ENCODE measurements at places on chromosomes 1 and 21.

- peak; percentile 32 for DNase-seq
Observed at GRCh38 chr1:209168204-209168603, 415.3 kb upstream of the CAMK1G start.

DNA sequence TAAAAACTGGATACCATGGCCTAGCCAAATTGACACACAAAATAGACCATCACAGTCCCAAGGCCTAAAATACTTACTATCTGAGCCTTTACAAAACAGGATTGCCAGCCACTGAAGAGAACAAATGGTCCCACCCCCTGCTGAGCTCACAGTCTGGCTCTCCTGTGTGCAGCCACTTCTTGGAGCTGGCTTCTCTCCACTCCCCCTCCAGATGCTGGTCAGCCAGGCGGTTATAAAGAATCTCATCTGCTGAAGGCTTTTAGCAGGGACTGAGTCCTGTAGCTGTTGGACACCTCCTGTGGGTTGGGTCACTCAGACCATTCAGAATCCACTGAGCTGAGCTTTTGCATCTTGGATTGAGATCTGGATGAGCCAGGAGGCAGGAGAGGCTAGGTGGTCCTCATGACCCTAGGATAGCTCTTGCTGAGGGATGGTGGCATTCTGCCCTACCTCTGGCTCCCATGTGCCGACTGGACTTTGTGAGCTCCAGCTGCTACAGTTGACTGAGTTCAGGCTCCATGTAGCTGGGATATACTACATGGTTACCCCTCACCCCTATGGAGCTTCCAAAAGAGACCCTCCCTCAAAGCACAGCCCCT, 16.1 kb downstream of the OXCT2 start:
- no peak for DNase-seq

- no peak for DNase-seq
Observed at GRCh38 chr1:3364983-3365382, 89.5 kb upstream of the ARHGEF16 start.

GRCh38 chr1:24737368-24738117, 7.7 kb upstream of the CLIC4 start:
- no peak for DNase-seq

GRCh38 chr1:92864131-92864530, 32.3 kb downstream of the RPL5 start:
- DNase-seq: no peak

GRCh38 chr1:111190931-111191451, 9.5 kb downstream of the DENND2D start:
- DNase-seq: no peak

DNA sequence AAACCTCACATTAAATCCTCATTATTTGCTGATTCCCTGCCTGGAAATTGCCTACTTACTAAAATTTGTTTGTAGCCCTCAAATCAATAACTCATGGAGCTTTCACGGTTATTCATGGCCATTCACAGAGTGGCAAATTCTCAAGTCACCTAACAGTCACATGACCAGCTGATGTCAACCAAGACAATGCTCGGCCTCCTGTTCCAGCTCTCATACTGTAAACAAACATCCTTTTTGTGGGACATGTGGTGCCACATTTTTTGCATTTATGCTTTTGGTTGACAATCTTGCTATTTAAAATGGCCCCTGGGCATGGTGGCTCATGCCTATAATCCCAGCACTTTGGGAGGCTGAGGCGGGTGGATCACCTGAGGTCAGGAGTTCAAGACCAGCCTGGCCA, 271.5 kb upstream of the GREM2 start:
- DNase-seq: no peak

- peak; percentile 51 for DNase-seq
Observed at GRCh38 chr1:3775490-3776230, 3.1 kb downstream of the SMIM1 start.

DNA sequence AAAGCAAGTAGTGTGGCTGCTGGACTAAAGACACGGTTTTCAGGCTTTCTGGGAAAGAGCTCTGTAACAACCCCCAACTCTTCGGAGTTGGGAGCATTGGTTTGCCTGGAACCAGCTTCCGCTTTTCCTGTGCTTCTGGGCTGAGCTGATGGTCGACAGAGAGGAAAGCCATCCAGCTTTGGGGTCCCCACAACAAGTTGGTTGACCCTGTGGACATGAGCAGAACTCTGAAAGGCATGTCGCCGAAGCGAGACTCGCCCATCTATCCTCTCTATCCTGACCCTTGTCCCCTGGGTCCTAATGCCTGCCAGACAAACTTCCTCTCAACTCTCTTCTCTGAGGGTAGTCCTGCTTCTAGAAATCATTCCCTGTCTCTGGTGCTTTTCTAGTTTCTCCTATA, 31.9 kb upstream of the FCGR2A start:
- no peak for DNase-seq

- DNase-seq: peak; percentile 40
Observed at GRCh38 chr1:51570063-51570710, 46.7 kb upstream of the OSBPL9 start.

- DNase-seq: no peak
Observed at GRCh38 chr1:79373481-79374125, 367.1 kb upstream of the ADGRL4 start.

DNA sequence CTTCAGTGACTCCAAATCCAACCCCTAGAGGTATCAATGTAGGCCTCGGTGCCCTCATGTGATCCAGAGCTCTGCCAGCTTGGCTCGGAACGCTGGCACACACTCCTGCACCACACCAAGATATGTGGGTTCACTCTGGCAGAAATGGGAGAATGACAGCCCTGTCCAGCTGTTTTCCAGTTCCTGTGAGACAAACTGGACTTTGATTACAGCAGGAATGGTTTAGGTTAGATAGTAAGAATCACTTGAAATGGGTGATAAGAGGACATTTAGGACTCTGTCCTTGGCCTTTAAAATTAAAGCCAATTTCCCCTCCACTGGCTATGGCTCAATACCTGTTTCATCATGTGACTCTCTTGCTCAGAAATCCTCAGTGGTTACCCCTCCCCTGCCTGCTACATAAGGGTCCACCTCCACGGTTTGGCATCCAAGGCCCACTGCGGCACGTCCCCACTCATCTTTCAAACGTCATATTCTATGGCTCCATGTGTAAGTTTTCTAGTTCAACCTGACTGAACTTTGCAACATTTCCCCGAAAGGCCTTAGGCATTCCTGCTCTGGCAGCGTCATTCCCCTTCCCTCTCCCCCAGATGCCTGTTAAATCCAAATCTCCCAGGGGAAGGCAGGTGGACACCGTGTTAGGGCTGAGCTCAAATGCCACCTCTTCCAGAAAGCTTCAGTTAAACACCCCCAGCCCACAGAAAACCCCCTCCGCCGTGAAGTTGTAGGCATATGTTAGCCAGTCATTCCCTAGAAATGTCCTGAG, 44.7 kb downstream of the PLEKHA6 start:
- DNase-seq: no peak

DNA sequence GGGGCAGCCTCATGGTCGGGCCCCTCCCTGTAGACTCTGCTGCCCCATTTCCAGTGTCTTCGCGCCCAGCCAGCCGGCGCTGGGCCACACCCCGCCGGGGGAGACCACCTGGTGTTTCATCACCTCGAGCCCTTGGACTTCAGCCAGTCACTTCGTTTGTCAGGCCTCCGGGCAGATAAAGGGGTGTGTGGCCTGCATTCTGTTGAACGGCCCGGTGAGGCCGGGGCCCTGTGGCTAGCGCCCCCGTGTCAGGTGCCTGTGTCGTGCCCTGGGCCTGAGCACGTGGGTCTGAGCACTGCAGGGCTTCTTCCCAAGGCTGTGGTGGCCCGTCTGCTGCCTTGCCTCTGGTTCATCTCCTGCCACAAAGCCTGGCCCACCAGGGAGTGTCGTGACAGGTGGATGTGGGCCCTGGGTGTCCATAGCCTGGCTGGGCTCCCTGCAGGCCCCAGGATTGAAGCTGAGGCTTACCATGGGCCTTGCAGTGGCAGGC, 65.2 kb upstream of the DIP2A start:
- DNase-seq: no peak

DNA sequence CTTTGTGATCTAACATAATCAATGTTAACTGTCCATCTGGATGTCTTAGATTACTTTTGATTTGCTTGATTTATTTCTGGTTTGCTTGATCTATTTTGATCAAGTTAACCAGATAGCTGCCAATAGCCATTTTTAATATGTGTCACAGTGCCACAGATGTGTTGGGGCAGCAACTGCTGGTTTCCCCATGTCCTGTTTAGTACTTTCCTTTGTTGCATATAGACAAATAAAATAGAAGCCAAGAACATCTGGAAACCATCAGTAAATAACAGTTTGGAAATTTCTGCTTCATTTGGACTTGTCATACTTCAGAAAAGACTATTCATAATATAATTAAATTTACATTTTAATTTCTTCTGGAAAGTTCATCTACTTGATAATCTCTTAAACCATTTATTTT, 145.6 kb upstream of the C21orf91 start:
- no peak for DNase-seq

DNA sequence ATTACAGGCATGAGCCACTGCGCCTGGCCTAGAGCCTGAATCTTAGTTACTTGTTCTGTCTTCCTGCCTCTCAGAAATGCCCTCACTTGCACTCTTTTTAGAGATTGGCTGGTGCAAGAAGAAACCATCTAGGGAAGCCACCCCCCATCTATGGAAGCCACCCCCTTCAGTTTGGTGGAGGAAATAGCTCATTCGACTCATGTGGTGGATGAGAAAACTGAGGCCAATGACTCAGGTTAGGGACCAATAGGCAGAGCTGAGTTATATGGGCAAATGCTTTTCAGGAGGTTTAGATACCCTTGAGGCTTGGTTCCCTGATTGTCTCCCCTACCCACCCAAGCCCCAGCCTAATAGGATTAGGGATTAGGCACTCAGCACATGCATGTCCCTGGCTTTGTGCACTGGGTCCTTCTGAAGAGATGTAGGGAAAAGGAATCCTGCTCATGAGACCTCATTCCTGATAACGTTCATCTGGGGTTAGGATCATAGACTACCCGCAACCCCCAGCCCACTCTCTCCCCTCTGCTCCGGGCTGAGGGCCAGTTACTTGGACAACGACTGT, 77.1 kb downstream of the PAX7 start:
- DNase-seq: no peak

DNA sequence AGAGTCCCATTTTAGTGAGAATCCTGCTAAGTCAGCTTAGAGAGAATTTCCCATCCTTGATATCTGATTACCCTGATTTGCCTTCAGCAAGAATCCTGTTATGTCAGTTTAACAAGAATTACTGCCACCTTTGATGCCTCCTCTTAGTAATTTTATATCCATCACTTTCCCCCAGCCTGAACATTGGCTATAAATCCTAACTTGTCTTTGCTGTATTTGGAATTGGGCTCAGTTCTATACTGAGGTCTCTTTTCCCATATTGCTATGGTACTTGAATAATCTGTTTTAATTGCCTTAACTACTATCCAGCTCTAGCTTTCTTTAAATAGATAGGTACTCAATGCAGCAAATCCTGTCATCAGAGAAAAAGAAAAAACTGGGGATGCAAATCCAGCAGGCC, 842.0 kb upstream of the ADAMTS5 start:
- no peak for DNase-seq

DNA sequence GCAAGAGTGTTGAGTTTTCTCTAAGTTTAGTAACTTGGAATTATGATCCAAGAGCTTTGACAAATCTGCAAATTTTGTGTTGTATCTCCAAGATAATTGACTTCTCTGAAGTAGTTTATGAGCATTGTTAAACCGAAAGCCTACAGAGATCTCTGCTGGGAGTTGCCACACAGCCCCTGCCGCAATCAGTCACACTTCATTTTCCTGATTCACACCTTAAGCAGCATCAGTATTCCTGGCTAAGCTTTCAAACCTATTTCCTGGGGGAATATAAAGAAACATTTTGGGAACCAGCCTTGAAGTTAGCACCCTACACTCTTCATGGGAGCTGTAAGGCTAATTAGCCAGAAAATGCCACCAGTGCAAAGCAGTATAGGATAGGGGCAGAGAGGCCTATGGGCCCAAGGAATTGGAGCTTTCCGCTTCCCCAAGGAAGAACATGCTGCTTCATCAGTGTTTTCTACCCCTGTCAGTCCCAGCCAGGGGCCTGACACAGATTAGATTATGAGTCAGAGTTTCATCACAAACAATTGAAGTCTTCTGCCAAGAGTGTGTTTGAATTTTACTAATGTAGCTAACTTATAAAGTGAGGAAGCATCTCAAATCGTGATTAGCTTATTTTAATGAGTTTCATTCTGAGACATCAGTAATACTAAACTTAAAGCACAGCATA, 23.2 kb upstream of the CACYBP start:
- DNase-seq: peak; percentile 17

GRCh38 chr1:202229376-202229775, 35.8 kb downstream of the LGR6 start:
- no peak for DNase-seq

DNA sequence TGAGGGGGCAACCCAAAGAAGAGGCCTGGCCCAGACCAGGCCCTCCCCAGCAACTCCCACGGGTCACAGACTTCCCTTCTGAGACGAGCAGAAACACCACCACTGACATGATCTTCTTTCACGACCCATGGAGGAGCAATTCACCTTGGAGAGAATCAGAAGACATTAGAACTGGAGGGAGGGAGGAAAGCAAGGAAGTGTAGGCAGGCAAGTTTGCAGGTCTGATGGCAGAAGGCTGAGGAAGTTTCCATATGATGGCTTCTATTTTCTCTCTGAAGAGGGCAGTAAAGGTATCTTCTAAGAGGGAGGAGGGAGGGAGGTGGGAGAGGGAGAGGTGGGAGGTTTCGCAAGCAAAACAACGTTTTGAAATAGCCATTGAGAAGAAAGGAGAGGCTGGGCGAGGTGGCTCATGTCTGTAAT, 1.4 kb upstream of the UBXN10 start:
- DNase-seq: no peak

DNA sequence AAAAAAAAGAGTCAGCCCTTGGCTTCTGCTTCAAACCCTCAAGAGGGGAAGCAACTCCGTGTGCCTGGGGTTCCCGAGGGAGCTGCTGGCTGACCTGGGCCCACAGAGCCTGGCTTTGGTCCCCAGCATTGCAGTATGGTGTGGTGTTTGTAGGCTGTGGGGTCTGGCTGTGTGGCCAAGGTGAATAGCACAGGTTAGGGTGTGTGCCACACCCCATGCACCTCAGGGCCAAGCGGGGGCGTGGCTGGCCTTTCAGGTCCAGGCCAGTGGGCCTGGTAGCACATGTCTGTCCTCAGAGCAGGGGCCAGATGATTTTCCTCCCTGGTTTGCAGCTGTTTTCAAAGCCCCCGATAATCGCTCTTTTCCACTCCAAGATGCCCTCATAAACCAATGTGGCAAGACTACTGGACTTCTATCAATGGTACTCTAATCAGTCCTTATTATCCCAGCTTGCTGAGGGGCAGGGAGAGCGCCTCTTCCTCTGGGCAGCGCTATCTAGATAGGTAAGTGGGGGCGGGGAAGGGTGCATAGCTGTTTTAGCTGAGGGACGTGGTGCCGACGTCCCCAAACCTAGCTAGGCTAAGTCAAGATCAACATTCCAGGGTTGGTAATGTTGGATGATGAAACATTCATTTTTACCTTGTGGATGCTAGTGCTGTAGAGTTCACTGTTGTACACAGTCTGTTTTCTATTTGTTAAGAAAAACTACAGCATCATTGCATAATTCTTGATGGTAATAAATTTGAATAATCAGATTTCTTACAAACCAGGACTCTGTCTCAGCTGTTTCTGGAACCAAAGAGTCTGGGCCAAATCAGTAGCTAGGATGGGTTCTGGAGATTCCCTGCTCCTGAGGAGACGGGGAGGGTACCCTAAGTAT, 26.8 kb upstream of the KDM4A start:
- DNase-seq: no peak
